Astrocyte (in vitro differentiated cells and primary cell): ENCODE measurements at places on chromosomes 6 and 20. TPM values are rescaled to one million over a fixed set of nuclear protein-coding genes. Genes with fewer than 3 reads are reported as not detected.

The CENPW gene
- total RNA-seq: 16.0 and 16.1 TPM in 2 replicates

The BPIFB4 gene
- not detected in 2 replicates for total RNA-seq

The POLR3F gene
- 11.6 and 12.8 TPM in 2 replicates for total RNA-seq

The BEND6 gene
- total RNA-seq: 8.3 and 10.4 TPM in 2 replicates

The TSPO2 gene
- total RNA-seq: not detected in 2 replicates

The TBXT gene
- not detected in 2 replicates for total RNA-seq

The RSPH9 gene
- total RNA-seq: 0.30 and 0.55 TPM in 2 replicates

The FAM210B gene
- total RNA-seq: 40.5 and 46.3 TPM in 2 replicates

The TNFRSF6B gene
- total RNA-seq: 2.0 and 2.8 TPM in 2 replicates

The DYNLT2 gene
- total RNA-seq: 0.53 and 1.0 TPM in 2 replicates

The HAO1 gene
- 0.17 and 0.20 TPM in 2 replicates for total RNA-seq

The GSTA4 gene
- total RNA-seq: 10.9 and 12.0 TPM in 2 replicates

The ALDH8A1 gene
- 0.41 TPM in 2 replicates for total RNA-seq

The TMEM74B gene
- total RNA-seq: 2.1 and 2.4 TPM in 2 replicates

The WFDC2 gene
- total RNA-seq: 2.4 and 4.1 TPM in 2 replicates

The GTPBP2 gene
- total RNA-seq: 86.6 and 90.6 TPM in 2 replicates

The GSTA1 gene
- total RNA-seq: 0.38 and 0.39 TPM in 2 replicates

The BFSP1 gene
- total RNA-seq: 3.7 and 4.2 TPM in 2 replicates

The CENPQ gene
- total RNA-seq: 3.4 and 4.1 TPM in 2 replicates

The PPIL1 gene
- 34.7 and 36.6 TPM in 2 replicates for total RNA-seq

The OXT gene
- not detected in 2 replicates for total RNA-seq

The TCF19 gene
- 1.5 and 2.5 TPM in 2 replicates for total RNA-seq

The CNKSR3 gene
- 11.1 and 12.5 TPM in 2 replicates for total RNA-seq

The TBX18 gene
- 12.2 and 12.5 TPM in 2 replicates for total RNA-seq

The GPR63 gene
- total RNA-seq: 1.6 and 1.8 TPM in 2 replicates

The SEMG1 gene
- not detected in 2 replicates for total RNA-seq

The FAXC gene
- total RNA-seq: 7.4 and 9.9 TPM in 2 replicates

The CST3 gene
- 316 and 355 TPM in 2 replicates for total RNA-seq

The MUCL3 gene
- total RNA-seq: not detected in 2 replicates

The SIGLEC1 gene
- total RNA-seq: not detected in 2 replicates

The PAK1IP1 gene
- total RNA-seq: 20.1 and 21.9 TPM in 2 replicates

The LRP11 gene
- total RNA-seq: 24.2 and 26.2 TPM in 2 replicates

The PAK5 gene
- 0.16 and 0.19 TPM in 2 replicates for total RNA-seq

The FILIP1 gene
- total RNA-seq: 1.0 and 2.0 TPM in 2 replicates

The ZNF184 gene
- 5.1 and 5.7 TPM in 2 replicates for total RNA-seq

The RGS17 gene
- total RNA-seq: 3.4 and 3.7 TPM in 2 replicates

The RSPO3 gene
- total RNA-seq: 2.6 and 4.5 TPM in 2 replicates

The CST5 gene
- total RNA-seq: 0.41 and 0.50 TPM in 2 replicates

The C20orf202 gene
- total RNA-seq: not detected in 2 replicates

The LRRC73 gene
- total RNA-seq: 0.30 and 0.31 TPM in 2 replicates

The RBPJL gene
- not detected in 2 replicates for total RNA-seq

The PMEPA1 gene
- total RNA-seq: 49.4 and 65.1 TPM in 2 replicates

The DEFB124 gene
- not detected in 2 replicates for total RNA-seq

The GHRH gene
- not detected in 2 replicates for total RNA-seq

The SRSF12 gene
- 7.0 and 9.2 TPM in 2 replicates for total RNA-seq

The MYL9 gene
- 1,166 and 1,247 TPM in 2 replicates for total RNA-seq
